ENCODE measurements at places on chromosomes 7 and 10. TPM values are rescaled to one million over a fixed set of nuclear protein-coding genes. Genes with fewer than 3 reads are reported as not detected.

CLCN1 gene
- under 0.01 TPM for total RNA-seq

AKR1C3 gene
- 16.4 TPM for total RNA-seq

ADO gene
- 25.5 TPM for total RNA-seq

LEP gene
- total RNA-seq: not detected

SFMBT2 gene
- 1.7 TPM for total RNA-seq

KIAA1549 gene
- 2.6 TPM for total RNA-seq

SLC16A12 gene
- total RNA-seq: under 0.01 TPM

CROT gene
- total RNA-seq: 20.9 TPM

HOXA11 gene
- total RNA-seq: 41.9 TPM

FAM24B gene
- total RNA-seq: 2.9 TPM

IL6 gene
- 19.6 TPM for total RNA-seq

ABCB4 gene
- under 0.01 TPM for total RNA-seq

Data from fibroblast of villous mesenchyme (primary cell).